ENCODE measurements at places on chromosomes 4 and X.

DNA sequence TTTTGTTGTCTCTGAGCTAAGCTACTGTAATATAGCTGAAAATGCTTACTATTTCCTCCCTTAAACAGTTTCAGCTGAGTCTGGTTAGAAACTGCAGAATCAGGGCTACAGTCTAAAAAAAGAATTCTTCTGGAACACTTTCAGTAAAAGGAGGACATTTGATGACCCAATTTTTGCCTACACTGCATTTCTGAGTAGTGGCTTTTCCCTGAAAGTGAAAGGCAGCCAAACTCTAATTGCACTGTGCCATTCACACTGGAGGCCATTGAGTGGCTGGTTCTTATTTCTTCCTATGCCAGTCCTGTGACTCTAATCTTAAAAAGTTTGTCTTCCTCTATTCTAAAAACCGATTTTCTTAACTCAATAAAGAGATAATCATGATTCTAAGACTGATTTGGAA lies 526.0 kb downstream of the CFAP47 start:
- no peak for DNase-seq

DNA sequence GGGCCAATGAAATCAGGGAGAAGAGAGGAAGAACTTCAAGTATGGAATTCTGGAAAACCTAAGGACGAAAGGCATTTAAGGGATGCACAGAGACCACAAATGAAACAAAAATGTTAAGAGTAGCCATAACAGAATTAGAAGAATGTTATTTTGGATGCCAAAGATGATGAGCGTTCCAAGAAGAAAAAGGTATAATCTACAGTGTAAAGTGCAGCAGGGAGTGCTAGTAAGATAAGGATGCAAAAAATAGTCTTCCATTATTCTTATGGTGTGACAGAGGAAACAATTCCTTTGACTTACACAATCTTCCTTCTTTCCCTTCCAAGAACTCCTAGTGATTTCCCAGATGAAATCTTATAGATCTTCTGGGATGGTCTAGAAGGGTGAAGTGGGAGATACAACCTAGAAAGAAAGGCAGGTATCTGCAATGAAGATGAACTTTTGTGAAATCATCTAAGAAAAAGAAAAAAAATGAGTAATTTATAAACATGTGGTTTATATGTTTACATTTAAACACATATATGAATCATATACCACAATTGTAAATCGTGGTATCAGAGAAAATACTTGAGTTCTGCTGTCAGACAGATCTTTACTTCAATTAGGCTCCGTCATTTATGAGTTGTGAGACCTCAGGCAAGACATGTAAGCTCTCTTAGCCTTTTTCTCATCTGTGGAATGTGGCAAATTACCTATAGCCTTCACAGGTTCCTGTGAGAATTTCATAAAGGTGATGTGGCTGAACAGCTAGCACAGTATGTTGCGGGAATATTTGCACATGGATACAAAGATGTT lies 8.1 kb downstream of the MORF4L2 start:
- DNase-seq = no peak

- no peak for DNase-seq
These were observed 368.1 kb downstream of the UNC5C start for GRCh38 chr4:95180531-95181242.

- peak; percentile 33 for DNase-seq
These were observed 2.7 kb upstream of the PYURF start for GRCh38 chr4:88526221-88526815.

- DNase-seq = no peak
These were observed 558.8 kb downstream of the MID1IP1 start for GRCh38 chrX:39360101-39360500.

DNA sequence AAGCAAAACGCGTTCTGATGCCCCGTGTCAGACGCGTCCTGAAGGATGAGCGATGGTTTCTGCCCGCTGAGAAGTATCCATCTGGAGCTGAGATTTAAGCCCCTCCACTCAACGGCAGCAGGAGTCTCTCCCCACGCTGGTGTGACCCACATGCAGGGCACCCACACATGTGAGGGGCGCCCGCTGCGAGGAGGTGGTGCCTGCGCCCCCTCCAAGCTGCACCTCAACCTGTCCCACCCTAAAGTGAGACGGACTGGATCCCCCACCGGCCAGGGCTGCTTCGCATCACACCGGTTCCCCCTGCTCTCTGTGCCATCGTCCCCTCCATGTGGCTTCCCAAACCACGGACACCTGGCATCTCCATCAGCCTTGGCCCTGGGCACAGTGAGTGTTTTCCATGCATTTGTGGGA lies 4.5 kb upstream of the PDE6B start:
- no peak for DNase-seq

- DNase-seq = no peak
These were observed 89.9 kb downstream of the CFAP299 start for GRCh38 chr4:80425124-80426100.

DNA sequence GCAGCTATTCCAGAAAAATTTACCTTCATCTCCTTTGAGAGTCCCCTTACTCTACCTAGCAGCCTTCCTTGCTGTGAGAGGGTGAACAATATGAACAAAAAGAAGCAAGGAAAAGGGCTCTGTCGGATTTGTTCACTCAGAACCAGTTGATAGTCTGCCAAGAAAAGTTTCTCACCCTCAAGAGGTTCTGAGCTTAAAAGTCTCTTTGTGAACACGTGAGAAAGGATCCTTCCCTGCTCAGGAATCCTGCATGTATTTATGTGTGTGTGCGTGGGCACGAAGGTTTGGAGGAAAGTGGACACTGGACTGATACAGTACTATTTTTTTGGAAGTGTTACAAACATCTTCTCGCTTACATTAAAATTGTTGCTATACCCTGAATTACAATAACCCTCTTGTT lies 178.6 kb upstream of the JADE1 start:
- no peak for DNase-seq

All from OCI-LY7 (cell line).